ENCODE measurements at places on chromosomes 1 and 21.

DNA sequence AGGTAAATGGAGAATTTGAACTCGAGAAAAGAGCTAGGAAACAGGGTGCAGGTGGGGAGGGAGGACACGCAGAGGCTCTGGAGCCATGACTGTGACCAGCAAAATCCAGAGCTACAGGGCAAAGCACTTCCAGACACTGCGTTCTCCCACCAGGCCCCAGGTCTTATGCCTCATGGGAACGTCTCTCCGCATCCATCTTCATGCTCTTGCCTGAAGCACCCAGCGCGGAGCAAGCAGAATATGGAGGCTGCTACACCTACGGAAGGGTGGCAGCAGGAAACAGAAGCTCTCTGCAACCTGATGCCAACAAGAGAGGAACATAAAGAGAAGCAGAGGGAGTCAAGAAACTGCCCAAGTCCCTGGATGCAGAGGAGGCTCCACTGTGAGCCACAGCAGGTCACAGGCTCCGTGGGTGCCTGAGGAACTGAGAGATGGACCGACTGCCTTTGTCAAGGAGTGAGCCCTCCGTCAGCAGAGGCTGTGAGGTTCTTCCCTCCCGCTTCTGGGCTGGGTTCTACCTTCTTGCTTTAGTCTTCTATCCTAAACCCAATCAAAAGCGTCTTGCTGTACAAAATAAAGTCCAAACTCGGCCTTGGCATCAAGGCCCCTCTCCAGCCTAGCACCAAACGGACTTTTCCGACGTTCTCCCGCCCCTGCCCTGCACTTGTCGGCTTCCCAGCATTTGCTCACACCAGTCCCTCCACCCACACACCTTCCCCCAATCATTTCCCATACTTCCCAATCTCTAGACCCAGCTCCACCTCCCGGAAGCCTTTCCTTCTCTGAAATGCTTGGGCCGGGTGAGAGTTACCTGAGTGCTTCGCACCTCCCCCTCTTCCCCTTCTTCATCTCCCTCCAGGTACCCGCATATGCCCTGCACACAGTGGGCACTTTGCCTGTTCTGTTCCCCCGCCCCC, 930 bp downstream of the DHCR24 start:
- DNase-seq, result no peak

- no peak for DNase-seq
Observed at GRCh38 chr1:116448785-116449385, 75.8 kb downstream of the ATP1A1 start.

DNA sequence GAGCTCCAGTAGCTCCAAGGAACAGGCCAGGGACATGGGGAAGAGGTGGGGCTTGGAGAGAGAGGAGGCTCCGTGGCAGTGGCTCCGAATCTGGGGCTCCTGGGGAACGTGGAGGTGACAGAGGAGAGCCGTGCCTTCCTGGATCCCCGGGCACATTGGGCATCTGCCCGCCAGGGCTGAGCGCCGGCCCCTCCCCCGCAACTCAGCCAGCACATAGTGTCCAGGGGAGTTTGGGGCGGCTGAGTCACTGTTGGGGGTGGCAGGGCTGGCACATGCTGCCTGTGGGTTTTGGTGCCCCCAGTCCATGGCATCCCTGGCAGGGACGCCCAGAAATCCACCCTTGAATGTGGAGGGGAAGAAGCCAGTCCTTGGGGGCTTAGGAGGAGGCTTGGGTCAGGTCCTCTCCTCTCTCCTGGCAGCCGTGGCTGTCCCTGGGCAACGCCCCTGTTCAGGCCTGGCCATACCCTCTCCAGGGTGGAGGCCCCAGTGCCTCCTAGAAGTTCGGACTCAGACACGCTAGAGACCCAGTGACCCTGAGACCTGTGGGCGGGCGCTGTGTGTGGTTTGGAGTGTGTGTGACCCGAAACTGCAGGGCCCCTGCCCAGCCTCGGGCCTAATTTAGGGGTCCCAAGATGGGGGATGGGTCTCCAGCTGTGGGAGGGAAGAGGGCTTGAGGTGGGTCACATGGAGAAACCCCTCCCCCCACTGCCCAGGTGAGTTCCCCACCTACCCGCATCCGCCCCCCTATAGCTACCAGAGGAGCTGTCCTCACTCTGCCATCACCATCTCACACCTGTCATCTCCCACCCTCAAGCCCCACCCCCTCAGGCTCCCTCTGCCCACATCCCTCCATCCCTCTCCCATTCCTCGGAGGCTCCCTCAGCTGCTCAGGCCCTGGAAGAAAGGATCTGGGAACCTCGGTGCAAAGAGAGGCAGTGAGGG, 1.6 kb downstream of the HSPB7 start:
- DNase-seq, result no peak

DNA sequence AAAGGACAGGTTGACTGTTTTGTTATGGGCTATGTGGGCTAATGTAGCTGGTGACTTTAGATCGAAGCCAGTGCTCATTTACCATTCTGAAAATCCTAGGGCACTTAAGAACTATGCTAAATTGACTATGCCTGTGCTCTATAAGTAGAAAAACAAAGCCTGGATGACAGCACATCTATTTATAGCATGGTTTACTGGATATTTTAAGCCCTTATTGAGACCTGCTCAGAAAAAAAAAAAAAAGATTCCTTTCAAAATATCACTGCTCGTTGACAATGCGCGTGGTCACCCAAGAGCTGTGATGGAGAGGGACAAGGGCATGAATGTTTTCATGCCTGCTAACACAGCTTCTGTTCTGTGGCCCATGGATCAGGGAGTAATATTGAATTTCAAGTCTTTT, 48.1 kb downstream of the CAMSAP2 start:
- DNase-seq, result no peak

- no peak for DNase-seq
Observed at GRCh38 chr1:91552596-91552995, 51.9 kb downstream of the CDC7 start.

DNA sequence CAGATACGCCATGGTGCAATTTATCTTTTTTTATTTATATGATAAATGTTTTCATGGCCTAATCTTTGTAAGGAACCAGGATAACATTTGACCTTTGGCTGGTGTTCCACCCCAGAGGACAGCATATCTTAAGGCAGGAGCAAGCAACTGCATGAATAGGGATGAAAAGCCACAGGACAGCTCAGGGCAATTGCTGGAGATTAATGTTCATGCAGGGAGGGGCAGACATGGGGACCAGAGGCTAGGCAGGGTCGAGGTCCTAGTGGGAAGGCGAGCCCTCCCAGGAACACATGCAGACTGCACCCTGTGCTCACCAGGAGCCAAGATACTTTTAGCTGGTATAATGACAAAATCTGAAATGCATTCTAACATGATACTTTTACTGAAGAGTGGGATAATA, 74.4 kb upstream of the HAO2 start:
- DNase-seq, result no peak

GRCh38 chr1:17523321-17524041, 16.0 kb upstream of the ARHGEF10L start:
- no peak for DNase-seq

GRCh38 chr1:12464598-12465056, 153.4 kb downstream of the DHRS3 start:
- DNase-seq, result no peak

- DNase-seq, result no peak
Observed at GRCh38 chr21:31371715-31372470, 27.8 kb upstream of the TIAM1 start.

GRCh38 chr1:111989531-111990025, at the start of gene KCND3:
Gene KCND3, minus strand, starts transcription at chr1:111989668.
- DNase-seq, result no peak

GRCh38 chr1:113946678-113947387, 17.7 kb downstream of the HIPK1 start:
- no peak for DNase-seq

DNA sequence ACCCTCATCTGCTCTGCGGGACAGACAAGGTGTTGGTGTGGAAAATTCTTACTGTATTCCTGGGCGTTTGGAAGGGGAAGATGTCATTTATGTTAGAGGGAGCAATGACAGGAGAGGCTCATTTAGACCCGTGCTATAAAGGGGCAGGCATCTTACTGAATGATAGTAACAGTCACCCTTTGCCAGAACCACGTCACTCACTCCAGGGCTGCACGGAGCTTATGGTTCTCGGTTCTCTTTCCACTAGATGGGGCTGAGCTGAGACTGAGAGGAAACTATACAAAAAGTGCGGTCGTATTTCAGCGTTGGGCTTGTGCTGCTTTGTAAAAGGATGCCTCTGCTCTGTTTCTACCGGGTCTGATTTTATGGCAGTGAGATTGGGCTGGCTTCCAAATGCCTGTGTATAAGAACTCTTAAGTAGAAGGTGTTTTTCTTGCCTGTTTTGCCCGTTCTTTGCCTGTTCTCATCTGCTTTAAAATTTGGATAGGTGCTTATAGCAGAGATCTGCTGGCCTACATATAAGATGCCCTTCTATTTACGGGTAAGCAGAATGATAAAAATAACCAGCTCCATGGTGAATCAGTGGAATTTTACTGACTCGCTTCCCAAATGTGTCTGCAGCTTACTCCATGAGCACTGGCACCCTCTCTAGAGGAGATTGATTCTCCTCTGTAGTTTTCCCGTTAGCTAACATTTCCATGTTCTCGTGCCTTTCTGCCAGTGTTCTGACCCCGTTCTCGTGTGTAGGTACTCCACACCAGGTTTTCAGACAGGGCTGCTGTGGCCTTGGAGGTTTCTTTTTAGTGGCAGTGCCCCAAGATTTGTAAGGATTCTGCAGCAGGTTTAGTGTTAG, 55.9 kb downstream of the MRPS6 start:
- peak; percentile 23 for DNase-seq

- DNase-seq, result no peak
Observed at GRCh38 chr21:40021558-40022351, 154.5 kb downstream of the PCP4 start.

GRCh38 chr1:205849619-205850355, at the start of gene PM20D1:
Gene PM20D1, minus strand, starts transcription at chr1:205850132. Its CDS starts 60 bp downstream, at chr1:205850072.
- peak; percentile 69 for DNase-seq
